Activated CD4-positive, alpha-beta T cell treated with anti-CD3 and anti-CD28 coated beads, Interleukin-2, amount 10 ng/mL, durations not matched to agents 7 days and 5 days (primary cell): ENCODE measurements at places on chromosomes 7 and 10.

DNA sequence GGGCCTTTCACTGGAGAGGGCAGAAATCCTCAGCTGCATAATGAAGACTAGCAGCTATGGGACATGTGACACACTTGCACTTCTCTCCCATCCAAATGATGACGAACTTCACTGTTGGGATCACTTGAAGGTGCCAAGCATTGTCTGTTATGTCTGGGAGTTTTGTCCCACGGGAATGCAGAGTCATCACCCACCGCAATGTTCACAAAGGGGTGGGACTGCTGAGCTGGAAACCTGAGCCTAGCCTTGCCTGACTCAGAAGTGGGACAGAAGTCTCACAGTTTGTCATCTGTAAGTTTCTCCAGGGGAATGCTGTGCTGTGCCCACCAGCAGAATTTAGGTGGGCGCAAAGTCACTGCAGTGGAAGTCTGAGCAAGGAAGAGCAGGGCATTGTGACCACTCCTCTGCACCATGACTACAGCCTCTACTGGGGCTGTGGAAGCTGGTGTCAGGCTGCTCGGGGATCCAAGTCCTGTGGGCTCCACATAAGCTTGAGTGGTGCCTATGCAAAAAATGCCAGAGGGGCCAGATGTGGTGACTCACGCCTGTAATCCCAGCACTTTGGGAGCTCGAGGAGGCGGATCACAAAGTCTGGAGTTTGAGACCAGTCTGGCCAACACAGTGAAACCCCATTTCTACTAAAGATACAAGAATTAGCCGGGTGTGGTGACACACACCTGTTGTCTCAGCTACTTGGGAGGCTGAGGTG is 472.0 kb upstream of the CNTNAP2 start:
- DNase-seq = no peak

GRCh38 chr10:25865267-25865666 is 68.8 kb upstream of the MYO3A start:
- no peak for DNase-seq

- DNase-seq = no peak
These were observed 177.4 kb downstream of the ARHGAP12 start for GRCh38 chr10:31751051-31751737.

DNA sequence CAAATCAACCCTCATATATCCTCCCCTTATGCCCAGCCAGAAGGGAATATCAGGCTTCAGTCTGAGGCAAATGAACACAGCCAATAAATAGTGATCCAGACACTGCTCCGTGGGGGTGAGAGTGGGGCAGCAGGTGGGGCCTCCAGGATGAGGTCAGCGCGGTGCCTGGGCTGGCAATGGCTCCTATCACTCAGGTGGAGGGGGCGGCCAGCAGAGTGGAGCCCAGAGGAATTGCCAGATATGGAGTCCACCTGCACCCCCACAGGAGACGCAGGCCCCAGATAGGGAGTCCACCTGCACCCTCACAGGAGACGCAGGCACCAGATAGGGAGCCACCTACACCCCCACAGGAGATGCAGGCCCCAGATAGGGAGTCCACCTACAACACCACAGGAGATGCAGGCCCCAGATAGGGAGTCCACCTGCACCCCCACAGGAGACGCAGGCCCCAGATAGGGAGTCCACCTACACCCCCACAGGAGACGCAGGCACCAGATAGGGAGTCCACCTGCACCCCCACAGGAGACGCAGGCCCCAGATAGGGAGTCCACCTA is 78.0 kb upstream of the PPP2R2D start:
- DNase-seq = no peak

GRCh38 chr10:6753644-6754043 is 173.6 kb upstream of the PRKCQ start:
- DNase-seq = no peak

DNA sequence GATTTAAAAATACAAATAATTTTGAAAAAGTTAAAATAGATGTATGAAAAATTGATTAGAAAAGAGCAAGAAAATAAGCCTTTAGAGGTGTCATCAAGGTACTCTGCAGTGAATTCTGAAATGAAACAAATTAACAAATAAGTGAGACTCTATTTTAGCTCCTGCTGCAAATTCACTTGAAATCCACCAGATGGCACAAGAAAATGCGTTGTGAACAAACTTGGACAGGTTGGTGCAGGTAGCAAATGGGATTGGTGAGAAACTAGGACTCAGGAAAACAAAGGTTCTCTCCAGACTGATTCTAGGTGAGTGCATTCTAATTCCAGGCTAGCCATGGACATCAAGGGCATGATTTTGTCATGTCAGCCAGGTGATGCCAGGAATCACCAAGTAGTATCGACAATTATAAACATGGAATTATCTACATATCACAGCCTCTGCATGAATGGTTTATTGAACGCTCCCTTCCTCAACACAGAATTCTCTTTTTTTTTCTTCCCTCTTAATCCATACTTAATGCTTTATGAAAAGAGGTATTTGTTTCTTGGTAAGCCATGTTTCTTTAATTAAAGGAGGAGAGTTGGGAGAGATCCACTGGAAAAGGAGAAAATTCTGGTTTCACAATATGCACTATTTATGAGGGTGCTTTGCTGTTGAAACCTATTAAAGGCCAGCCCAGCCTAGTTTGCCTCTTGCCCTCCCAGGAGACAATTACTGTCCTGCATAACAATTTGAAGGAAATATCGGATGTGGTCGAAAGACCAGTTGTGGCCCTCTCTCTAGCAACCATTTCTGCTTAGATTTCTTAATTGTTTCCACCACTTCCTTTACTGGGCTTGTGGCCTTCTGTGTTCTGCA is 118.1 kb downstream of the ZNF365 start:
- DNase-seq = no peak

DNA sequence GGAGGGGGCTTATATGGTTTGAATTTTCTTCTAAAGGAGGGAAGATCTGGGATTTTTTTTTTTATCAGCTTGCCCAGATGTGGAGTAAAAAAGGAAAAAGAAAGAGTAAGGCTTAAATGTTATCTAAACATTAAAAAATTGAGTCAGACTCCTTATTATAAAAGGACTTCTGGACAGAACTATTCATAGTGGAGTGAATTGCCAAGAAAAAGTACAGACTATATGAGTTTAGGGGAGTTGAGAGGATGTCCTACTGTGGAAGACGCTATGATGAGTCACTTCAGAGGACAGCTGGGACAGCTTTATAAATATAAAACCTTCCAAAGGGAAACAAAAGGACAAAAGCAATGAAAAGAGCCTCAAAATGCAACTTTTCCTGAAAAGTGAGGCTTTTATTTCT is 73.0 kb downstream of the TFPI2 start:
- DNase-seq = no peak

- DNase-seq = no peak
These were observed 132.6 kb downstream of the CHRM2 start for GRCh38 chr7:137001041-137001440.

DNA sequence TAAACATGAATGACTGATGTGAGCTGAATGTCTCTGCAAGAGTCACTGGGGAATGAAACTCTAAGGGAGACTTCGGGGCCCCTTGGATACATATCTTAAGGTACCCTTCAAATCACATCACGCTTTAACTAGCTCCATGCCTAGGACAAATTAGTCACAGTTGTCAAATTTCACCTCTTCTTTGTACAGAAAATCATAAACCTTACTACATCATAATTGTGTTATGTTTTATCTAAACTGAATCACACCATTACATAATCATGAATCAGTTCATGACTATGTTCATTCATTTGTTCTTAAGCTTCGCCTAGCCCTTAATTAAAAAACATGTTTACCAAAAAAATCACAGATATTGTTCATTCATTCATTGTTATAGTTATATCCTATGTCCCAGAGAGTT is 2.1 kb upstream of the SLC13A1 start:
- no peak for DNase-seq

DNA sequence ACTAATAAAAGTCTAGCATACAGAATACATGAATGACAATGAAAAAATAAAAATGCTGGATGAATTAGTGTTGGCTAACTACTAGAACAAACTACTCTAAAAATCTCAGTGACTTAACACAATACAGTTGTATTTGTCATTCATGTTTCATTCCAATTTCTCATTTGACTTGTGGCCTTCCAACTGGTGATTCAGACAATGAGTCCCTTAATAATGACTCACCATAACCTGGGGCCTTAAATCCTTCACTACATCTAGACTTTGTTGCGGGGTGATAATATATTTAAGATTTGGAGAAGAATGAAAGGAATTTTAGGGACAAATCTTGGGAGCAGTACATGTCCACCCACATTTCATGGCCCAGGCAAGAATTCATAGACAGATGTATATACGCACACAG is 90.5 kb upstream of the POM121L12 start:
- DNase-seq = no peak

DNA sequence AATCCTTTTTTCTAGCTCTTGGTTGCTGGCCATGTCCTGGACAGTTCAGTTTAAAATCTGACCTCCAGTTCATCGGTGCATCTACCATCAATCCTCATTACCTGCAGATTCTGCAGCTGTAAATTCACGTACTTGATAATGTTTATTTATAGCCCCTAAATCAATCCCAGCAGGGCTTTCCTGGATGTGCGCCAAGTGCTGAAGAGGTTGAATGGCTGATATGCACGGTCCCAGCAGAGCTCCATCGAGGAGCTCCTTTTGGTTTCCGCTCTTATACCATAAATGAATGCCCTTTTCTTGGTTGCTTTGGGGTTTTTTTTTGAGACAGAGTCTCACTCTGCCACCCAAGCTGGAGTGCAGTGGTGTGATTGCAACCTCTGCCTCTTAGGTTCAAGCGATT is 91.2 kb upstream of the CCZ1B start:
- no peak for DNase-seq

DNA sequence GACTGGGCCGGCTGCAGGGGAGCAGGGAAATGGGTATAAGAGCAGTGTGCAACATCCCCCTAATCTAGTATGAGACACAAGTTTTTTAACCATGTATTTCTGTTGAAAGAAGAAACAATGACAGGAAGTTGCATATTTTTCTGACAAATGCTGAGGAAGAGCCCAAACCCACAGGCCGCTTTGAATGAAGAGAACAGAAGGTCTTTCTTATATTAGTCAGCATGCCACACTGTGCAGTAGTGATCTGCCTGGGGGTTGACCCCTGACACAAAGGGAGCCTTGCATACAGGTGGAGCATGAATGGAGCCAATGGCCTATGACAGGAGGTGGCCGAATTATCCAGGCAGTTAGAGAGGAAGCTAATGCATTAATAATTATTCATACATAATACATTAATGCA is 518.3 kb downstream of the PLXDC2 start:
- DNase-seq = no peak

- no peak for DNase-seq
These were observed 42.1 kb downstream of the KCNH2 start for GRCh38 chr7:150936018-150936417.

- no peak for DNase-seq
These were observed 65.1 kb upstream of the NEBL start for GRCh38 chr10:20962165-20962564.

DNA sequence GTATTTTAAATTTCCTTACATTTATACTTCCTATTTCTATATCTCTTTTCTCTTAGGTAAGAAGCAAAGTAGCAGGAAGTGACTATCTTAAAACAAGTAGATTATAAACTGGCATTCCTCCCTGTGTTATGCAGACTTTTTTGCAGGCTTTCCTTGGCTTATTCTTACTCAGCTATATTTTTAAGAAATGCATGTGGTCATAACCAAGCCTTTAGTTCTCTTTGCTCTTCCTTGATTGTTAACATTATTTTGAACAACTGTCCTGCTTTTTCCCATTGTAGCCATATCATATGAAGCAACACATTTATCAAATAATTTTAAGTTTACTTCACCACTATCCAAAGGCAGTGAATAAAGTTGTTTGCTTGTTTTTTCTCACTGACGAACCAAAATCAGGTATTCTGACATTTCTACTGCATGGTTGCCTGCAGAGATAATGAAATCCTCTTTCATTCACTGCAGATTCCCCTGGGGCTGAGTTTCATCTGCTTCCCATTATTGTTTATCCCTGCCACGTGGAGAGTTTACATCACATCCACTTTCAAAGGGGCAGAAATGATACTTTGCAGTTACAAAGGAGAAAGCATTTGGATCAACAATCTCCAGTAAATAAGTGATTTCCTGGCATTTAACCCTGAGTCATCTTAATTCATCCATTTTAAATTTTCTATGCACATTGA is 389.9 kb upstream of the SEMA3C start:
- no peak for DNase-seq

DNA sequence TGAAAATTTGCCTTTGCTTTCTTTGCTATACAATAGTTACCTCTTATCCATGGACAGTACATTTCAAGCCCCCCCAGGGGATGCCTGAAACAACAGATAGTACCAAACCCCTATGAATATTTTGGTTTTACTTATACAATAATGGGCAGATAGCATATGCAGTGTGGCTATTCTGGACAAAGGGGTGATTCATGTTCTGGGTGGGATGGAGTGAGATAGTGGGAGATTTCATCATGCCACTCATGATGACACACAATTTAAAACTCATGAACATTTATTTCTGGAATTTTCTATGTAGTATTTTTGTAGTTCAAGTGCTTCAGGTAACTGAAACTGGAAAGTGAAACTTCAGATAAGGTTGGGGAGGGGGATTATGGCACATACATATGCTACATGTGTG is 12.0 kb downstream of the STARD3NL start:
- no peak for DNase-seq

GRCh38 chr7:105830405-105831301 is 45.7 kb downstream of the ATXN7L1 start:
- no peak for DNase-seq

DNA sequence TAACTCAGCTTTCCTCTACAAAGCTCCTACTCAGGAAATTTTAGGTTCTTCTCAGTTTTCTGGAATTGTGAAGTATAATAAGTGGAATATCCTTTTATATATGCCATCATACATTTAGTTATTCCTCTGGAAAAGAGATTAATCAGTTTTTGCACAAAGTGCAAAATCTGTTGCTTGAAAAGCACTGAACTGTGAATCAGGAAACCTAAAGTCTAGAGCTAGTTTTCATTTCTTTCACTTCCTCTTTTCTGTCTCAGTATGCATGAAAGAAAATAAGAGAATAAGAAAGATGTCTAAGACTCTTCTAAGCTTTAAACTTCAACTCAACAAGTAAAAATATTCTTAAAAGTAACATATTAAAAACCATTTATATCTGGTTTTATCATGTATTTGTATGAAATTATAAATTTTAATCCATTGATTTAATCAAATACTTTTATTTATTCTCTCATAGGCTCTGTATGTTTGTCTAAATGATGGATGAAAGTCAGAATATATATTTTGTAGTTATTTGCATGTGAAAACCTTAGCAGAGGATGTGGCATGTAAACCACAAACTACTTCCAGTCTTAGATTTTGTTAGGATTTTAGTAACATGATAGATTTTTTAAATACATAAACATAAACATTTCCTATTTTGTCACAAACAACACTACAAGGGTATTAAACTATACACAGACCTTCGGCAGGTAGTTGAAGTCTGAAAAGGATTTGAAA is 1073.0 kb downstream of the XPNPEP1 start:
- no peak for DNase-seq

GRCh38 chr7:123131961-123132360 is 67.8 kb downstream of the SLC13A1 start:
- DNase-seq = no peak

- no peak for DNase-seq
These were observed 40.5 kb upstream of the RBM33 start for GRCh38 chr7:155603858-155604503.
